Stimulated activated CD4-positive, alpha-beta T cell treated with anti-CD3 and anti-CD28 coated beads, TNF-alpha, amount 100 ng/mL, for 1 hour (primary cell): ENCODE measurements at places on chromosomes 6 and 20.

DNA sequence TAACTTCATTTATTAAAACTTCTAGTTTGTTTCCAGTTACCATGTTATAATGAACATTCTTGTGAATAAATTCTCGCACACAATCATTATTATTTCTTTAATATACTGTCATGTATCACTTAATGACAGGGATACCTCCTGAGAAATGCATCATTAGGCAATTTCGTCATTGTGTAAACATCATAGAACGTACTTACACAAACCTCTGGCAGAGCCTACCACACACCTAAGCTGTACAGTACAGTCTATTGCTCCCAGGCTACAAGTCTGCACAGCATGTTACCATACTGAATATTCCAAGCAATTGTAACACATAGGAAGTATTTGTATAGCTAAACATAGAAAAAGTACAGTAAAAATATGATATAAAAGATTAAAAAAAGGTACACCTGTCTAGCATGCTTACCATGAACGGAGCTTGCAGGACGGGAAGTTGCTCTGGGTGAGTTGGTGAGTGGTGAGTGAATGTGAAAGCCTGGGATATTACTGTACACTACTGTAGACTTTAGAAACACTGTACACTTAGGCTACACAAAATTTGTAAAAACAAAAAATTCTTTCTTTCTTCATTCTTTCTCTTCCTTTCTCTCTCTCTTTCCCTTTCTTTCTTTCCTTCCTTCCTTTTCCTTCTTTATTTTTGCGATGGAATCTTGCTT lies 268.2 kb upstream of the SOX4 start:
- DNase-seq, result no peak

GRCh38 chr6:149064001-149064659 lies 253.4 kb upstream of the TAB2 start:
- DNase-seq, result no peak

DNA sequence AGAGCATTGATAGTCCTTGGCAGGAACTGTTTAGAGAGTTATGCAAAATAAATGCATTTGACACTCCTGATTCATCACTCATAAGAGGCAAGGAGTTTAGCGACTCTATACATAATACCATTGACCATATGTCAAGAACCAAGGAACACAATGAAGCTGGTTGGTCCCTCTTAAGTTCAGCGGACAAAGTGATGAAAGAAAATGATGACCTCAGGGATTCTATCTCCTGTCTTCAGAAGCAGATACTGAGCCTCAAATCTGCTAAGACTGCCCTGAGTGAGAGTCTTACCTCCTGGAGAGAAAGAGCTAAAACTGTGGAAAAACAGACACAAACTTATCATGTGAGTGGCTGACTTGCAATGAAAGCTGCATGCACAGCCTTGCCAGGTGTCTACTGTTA lies 9.5 kb upstream of the NKAIN2 start:
- no peak for DNase-seq

- DNase-seq, result no peak
Measured at GRCh38 chr20:57048027-57048869, 218.2 kb downstream of the BMP7 start.

GRCh38 chr6:19298421-19298820 lies 538.7 kb upstream of the ID4 start:
- DNase-seq, result no peak

DNA sequence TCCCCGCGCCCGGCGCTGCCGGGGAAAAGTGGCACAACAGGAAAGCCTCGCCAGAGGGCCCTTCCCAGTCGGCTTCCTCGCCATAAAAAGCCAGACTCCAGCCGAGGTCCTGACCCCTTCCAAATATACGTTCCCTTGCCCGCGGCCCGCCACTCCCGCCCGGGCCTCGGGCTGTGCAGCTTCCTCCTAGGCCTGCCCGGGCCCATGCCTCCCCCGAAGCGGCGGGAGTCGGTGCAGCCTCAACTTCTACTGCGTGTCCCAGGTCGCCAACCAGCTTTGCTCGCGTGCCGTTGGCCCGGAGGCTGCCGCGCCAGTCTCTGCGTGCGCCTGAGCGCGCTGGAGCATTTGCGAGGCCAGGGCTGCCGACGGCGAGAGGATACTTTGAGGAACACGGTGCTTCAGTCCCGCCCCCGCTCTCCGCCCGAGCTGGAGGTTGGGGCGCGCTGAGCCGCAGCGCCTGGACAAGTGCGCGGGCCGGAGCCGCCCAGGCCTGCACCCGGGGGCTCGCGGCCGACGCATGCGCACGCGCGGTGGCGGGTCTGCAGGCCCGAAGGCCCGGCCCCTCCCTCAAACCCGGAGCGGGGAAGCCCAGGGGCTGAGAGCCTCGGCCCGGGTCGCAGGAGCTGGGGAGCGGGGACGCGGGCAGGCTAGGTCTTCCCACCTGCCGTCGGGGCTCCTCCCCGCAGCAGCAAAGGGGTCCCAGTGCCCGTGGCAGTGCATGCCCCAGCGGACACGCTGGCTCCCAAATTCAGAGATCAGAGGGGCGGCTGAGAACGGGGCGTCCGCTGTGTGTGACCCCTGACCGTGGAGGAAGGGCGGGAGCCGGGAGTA lies 10.2 kb downstream of the FOXC1 start:
- DNase-seq, result no peak

DNA sequence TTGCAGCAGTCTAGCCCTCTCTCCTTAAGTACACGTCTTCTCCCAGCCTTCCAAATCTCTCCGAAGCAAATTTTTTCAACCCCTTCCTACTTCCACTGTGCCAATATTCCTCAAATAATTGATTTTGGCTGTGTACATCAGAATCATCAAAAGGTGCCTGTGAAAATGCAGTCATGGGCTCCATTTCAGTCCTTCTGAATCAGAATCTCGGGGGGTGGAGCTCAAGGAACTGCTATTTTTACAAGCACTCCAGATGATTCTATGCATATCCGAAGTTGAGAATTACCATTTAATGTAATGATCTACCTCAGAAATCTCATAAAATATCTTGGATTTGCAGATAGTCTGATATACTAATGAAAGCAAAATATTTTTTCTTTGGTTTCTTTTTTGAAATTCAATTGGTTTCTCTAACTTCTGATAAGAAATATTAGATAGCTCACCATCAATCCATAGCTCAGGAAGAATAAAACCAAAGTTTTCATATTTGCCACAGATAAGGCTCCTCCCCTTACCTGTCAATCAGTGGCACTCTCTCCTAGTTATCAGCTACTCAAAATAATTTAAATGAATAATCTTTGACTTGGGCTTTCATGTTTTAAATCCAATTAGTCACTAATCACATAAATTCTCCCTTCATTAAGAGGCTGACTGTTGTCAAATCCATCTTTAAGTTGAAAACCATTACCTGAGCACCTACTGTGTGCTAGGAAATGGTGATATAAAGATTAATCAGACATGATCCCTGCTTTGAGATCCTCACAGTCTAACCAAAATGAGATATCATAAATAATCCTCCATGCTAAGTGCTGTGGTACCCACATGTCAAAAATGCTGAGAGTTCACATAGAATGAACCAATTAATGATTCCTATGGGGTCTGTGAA lies 36.4 kb upstream of the STXBP5 start:
- DNase-seq, result no peak

GRCh38 chr6:122660296-122660695 lies 50.1 kb downstream of the PKIB start:
- DNase-seq, result no peak

GRCh38 chr20:31485450-31486339 lies 10.6 kb downstream of the REM1 start:
- no peak for DNase-seq

GRCh38 chr6:73969971-73970970 lies 274.3 kb downstream of the CD109 start:
- no peak for DNase-seq

GRCh38 chr6:26045065-26045927 lies 41.9 kb upstream of the HFE start:
- peak; percentile 55 for DNase-seq

DNA sequence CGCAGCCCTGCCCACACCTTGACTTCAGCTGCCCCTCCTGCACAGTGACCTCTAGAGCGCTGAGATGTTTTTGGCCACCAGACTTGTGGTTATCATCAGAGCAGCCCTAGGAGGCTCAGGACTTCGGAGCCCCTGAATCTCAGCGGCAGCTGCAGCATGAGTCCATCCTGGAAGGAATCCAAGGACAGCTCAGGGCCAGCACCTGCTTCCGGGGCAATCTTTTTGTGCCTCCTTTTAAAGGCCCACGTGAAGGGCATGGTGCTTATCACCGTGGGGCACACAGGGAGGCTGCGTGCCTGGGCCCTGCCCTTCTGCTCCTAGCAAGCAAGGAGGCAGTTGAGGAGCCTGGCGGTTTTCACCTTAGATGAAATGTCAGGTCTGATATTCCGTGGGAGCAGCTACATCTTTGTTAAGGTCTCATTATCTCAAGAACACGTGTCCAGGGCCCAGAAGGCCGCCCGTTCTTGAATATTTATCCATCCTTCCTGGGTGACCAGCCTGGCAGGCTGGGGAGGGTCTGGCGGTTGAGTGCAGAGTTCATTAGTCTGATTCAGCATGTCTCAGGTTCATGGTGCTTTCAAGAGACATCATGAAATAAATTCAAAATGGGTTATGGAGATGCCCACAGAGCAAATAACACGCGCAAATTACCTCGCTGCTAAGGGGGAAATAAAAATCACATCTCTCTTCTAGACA lies 392.4 kb downstream of the TAF4 start:
- DNase-seq, result no peak

GRCh38 chr20:36102809-36103596 lies 51.5 kb upstream of the EPB41L1 start:
- no peak for DNase-seq

- DNase-seq, result no peak
Measured at GRCh38 chr6:11294228-11294627, 61.8 kb upstream of the NEDD9 start.

- DNase-seq, result no peak
Measured at GRCh38 chr6:54874349-54875048, 27.9 kb downstream of the FAM83B start.

- no peak for DNase-seq
Measured at GRCh38 chr6:36505744-36506534, 41.3 kb downstream of the STK38 start.

DNA sequence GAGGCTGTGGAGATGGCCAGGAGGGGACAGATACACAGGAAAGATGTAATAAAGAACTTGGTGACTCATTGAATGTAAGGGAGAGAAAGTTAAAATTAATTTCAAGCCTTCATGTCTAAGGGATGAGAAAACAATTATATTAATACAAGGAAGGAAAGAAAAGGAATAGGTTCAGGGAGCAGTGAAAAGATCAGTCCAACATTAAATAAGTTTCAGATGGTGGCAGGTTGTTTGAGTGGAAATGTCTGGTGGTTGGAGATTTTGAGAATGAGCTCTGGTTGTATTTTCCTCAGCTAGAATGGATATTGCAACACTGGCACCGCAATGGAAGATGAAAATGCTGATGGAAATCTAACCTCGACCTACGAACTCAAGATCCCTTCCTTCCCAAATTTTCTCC lies 304.3 kb downstream of the COL12A1 start:
- no peak for DNase-seq

DNA sequence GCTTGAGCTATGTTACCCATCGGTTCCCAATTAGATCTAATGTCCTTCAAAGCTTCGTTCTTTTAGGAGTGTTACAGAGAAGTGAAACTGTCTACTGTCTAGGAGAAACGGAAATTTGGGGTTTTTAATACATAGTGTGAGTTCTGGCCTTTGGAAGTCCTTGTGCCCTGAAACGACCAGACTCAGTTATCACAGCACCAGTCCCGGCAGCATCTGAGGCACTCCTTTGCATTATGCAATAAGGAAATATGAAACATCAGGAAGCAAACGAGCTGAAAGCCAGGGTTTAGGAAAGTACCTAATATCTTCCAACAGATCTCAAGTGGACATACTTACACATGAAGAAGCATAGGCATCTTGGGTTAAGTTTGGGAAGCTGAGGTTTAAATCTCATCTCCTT lies 61.8 kb upstream of the ADGRF1 start:
- no peak for DNase-seq

GRCh38 chr6:7390226-7390878 lies 744 bp downstream of the RIOK1 start:
- no peak for DNase-seq

GRCh38 chr20:25160897-25161296 lies 34.6 kb upstream of the ENTPD6 start:
- DNase-seq, result no peak

DNA sequence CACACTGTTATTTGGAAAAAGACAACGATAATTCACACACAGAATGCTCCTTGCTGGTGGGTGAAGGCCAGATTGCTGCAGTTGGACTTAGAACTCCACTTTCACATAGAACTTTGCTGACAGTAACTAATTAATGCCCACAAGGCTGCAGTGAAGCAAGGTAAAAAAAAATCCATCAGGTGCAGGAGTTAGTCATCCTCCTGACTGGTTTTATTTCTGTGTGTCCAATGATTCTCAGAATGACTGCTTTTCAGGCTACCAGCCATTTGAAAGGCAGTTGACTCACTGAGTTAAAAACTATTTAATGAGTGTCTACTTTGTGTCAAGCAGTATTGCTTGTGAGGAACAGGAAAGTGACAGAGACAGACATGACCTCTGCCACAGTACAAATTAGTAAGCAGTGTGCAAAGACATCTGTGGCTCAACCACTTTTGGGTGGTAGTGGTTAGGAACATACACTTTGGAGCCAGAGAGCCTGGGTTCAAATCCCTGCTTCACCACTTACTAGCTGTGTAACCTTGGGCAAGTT lies 41.9 kb downstream of the ELOVL5 start:
- no peak for DNase-seq

GRCh38 chr6:5094327-5094726 lies 9.2 kb downstream of the PPP1R3G start:
- no peak for DNase-seq

GRCh38 chr6:16105854-16106253 lies 23.0 kb upstream of the MYLIP start:
- no peak for DNase-seq

- DNase-seq, result no peak
Measured at GRCh38 chr6:162715601-162716000, 12.0 kb downstream of the PRKN start.

DNA sequence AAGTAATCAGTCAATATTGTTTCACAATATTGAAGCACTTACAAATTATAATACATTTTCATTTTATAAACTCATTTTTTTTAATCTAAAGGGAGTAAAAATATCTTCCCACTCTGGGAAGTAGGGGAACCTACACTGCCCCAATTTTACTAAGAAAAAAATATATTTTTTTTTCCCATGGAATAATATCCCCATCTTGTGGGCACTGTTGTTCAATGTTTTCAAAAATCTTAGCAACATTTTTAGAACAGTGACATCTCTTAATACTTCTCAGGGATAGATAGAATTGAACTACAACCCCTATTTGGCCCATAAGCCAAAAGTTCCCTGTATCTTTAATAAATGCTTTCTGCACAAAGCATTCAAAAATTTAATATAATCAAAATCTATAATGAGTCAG lies 42.9 kb downstream of the ARHGAP18 start:
- DNase-seq, result no peak

DNA sequence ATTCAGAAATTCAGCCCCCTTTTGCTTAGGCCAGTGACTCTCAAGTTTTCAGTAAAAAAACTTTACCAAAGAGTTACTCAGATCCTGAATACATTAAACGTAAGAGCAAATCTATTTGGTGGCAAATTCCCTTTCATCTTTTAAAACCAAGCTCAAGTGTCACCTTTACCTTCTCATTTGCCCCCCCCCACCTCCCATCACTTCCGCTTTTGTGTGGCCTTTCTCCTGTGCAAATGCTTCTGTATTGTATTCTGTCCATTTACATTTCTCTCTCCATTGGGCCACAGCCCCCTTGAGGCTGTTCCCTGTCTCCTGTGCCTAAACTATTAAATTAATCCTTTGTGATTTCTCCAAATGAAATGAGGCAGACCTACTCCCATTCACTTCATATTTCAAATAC lies 1.9 kb downstream of the NOL7 start:
- DNase-seq, result no peak

- DNase-seq, result no peak
Measured at GRCh38 chr6:106281661-106282060, 43.9 kb downstream of the ATG5 start.
